Urothelium cell line (cell line): ENCODE measurements at places on chromosomes 7 and 10.

- no peak for DNase-seq
Observed at GRCh38 chr10:61632057-61632670, 30.6 kb upstream of the CABCOCO1 start.

DNA sequence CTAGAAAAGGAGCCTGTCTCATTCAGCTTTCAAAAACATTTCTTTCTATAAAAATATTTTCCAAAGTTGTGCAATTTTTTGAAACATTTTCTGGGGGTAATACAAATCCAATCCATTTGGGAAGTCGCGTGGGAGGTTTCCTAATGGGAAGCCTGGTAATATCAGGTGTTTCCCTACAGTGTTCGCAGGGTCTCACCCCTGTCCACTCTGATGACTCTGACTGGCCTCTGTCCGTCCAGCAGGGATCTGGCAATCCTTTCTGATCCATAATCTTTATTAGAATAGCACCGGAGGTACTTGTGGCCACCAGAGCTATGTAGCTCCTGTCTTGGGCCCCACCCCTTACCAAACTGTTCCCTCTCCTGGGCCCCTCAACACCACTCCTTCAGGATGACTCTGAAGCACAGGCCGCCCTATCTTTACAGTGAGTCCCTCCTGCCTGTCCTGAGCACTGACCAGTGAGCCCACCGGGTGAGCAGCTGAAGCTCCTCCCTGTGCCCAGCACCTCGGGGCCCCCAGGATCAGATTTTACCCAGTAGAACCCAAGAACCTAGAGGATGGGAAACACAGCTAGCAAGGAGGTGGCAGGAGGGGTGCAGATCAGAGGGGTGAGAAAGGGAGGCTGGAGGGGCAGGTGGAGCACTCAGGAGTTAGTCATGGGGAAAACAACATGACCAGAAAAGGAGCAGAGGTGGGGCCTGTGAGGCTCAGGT, 84.8 kb downstream of the PTPRE start:
- DNase-seq: peak; percentile 31

DNA sequence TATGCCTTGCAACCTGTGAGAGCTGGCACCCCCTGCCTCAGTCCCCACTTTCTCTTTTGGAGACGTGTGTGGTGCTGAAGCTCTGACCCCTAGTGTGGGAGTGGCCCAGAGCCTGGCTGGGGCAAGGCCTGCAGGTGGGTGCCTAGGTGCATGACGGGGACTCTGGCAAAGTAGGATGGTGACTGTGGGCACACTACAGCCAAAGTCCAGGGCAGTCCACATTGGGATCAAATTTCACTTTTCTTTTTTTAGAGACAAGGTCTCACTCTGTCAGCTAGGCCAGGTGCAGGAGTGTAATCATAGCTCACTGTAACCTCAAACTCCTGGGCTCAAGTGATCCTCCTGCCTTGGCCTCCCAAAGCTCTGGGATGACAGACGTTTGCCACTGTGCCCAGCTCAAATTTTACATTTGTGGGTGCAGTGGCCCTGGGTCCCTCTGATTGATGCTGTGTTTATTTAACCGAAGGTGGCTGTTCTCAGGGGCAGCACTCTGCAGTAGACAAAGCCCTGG, 52.3 kb downstream of the NEURL1 start:
- no peak for DNase-seq

DNA sequence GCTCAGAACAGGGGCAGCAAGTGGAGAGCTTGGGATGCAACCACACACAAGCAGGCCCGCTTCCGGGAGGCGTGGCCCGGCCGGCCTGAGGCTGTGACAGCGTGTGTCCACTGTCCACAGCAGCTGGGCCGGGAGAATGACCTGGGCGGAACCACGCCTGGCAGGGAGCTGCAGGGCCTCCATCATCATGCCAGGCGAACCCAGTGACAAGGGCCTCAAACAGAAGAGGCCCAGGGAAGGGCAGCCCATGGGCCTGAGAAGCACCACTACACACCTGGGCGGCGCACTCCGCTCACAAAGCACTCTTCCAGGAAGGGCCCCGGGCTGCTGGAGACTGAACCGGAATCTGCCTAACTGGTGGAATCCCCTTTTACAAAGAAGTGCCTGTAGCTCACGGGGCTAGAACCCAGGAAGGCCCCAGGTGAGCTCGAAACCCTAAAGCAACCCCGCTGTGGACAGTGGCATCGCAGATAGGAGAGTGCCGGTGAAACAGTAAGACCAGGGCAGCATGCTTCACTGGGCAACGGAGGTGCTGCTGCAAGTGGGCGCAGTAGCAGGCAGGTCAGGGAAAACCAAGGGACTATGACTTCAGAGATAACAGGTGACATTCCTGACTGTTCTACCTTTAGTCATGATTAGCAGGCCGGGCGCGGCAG, 66.0 kb downstream of the MAD1L1 start:
- no peak for DNase-seq

GRCh38 chr7:38281266-38281665, 7.8 kb upstream of the TARP start:
- no peak for DNase-seq

GRCh38 chr10:70034232-70034631, 18.4 kb upstream of the MACROH2A2 start:
- DNase-seq: no peak

GRCh38 chr7:149431486-149432120, 29.3 kb downstream of the ZNF777 start:
- DNase-seq: no peak

- DNase-seq: no peak
Observed at GRCh38 chr7:124570558-124570957, 195.0 kb downstream of the GPR37 start.

- DNase-seq: no peak
Observed at GRCh38 chr7:45657890-45658715, 83.9 kb downstream of the ADCY1 start.

DNA sequence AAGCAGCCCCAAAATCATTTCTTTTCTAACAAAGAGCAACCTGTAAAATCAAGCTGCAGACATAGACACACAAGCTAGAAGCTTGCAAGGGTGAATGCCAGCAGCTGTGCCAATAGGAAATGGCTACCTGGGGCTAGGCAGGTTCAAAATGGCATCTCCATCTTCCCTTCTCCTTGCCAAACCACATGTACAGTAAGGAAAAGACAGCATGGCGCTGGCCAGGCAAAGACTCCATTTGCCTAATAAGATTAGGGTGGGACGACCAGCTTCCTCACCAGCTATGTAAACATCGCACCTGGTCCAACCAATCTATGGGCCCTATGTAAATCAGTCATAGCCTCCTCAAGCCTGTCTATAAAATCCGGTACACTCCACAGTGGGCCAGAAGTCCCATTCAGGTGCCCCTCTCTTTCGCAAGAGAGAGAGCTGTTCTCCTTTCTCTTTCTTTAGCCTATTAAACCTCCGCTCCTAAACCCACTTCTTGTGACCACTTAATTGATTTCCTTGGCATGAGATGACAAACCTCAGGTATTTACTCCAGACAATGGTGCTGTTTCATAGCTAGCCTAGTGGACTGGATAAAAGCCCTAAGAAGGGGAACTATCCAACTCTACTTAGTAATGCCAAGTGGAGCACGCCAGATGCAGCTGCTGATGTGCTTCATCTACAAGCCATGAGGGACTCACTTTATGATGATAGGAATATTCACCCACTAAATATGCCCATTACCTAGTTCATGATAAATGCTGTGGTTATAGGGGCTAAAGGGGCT, 44.1 kb downstream of the HTR7 start:
- peak; percentile 6 for DNase-seq

- no peak for DNase-seq
Observed at GRCh38 chr10:80185578-80186299, 19.6 kb downstream of the ANXA11 start.

- DNase-seq: peak; percentile 8
Observed at GRCh38 chr7:158734861-158735260, 30.3 kb upstream of the NCAPG2 start.
